ENCODE measurements at places on chromosomes 5 and 9. TPM values are rescaled to one million over a fixed set of nuclear protein-coding genes. Genes with fewer than 3 reads are reported as not detected.
A peak's percentile ranks its signal among the peaks of the same experiment; 100 is the strongest.

GRCh38 chr5:97929383-97929782, 746.3 kb upstream of the RIOK2 start:
- DNase-seq: peak; percentile 59

The GDA gene
- total RNA-seq: not detected

GRCh38 chr9:1331546-1332038, 281.4 kb downstream of the DMRT2 start:
- DNase-seq: no peak

The SLC36A3 gene
- total RNA-seq: not detected

GRCh38 chr5:14187660-14188059, 44.5 kb downstream of the TRIO start:
- DNase-seq: peak; percentile 51

The PKD2L2 gene
- not detected for total RNA-seq

The AK8 gene
- 0.13 TPM for total RNA-seq

The FCHSD1 gene
- 10.1 TPM for total RNA-seq

The CAMK2A gene
- total RNA-seq: 2.1 TPM

GRCh38 chr5:32057187-32058096, 116.7 kb downstream of the GOLPH3 start:
- DNase-seq: peak; percentile 25

The CD72 gene
- total RNA-seq: 1.4 TPM

DNA sequence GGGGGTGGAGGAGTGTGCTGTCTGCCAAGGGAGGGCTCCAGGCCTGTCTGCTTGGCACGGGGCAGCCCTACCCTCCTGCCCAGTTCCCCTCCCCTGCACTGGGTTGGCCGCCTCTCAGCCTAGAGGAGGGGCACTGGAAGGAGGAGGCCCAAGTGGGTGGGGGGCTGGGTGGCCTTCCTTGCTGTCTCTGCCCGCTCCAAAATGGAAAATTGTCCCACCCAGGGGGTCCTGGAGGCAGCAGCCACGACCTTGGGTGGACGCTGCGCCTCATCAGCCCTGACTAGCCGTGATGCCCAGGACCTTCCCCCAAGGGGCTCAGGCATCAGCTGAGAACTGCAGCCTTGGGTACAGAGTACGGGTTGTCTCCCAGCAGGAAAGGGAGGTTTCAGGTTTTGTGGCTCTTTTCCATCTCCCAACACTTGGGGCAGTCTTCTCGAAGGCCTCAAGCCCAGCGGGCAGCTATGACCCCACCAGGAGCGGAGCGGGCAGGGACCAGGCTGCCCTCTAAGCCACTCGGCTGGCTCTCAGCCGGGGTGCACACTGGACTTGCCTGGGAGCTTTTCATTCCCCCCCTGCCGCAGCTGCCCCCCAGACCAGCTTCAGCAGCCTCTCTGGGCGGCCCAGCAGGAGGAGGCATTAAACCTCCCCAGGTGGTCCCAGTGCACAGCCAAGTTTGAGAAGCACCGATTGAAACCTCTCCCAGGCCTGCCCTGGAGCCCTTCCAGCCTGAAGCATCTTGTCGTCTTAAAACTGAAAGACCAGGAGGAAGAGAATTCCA, 20.6 kb downstream of the NTNG2 start:
- no peak for DNase-seq

DNA sequence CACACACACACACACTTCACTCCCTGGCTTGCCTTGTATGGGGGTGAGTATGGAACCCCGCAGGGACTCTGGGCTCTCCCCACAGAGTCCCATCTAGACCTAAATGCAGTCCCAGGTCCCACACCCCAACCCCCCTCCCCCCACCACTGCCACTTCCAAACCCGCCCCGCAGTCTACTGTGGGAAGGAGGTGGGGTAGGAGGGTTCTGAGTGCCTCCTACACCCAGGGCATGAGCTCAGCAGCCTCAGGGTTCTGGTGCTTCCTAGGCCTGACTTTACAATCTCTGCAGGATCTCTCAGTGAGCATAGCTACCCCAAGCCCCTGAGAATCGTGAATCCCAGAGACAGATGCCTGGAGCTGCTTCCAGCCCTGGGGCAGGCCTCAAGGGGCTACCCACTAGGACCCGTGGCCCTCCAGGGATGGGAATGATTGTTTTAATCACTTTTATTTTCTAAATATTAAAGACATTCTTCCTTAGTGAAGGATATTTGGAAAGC, 1.5 kb upstream of the NACC2 start:
- no peak for DNase-seq

The TSPAN17 gene
- total RNA-seq: 50.8 TPM

GRCh38 chr5:168328814-168329213, 37.4 kb downstream of the WWC1 start:
- no peak for DNase-seq

The DRD1 gene
- not detected for total RNA-seq

DNA sequence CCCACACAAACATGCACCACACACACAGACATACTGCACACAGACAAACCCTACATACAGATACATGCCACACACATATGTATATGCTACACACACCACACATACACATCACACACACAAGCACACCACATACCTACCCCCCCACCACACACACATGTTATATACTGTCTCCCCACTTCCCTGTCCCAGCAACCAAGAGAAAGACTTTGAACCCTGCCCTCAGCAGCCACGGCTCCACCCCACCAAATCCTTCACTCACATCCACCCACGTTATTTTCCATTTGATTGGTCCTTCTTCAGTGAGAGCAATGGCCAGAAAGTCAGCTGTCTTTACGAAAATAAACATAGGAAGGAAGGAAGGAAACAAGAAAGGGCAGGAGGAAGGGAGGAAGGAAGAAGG, 479.8 kb downstream of the DIRAS2 start:
- no peak for DNase-seq

DNA sequence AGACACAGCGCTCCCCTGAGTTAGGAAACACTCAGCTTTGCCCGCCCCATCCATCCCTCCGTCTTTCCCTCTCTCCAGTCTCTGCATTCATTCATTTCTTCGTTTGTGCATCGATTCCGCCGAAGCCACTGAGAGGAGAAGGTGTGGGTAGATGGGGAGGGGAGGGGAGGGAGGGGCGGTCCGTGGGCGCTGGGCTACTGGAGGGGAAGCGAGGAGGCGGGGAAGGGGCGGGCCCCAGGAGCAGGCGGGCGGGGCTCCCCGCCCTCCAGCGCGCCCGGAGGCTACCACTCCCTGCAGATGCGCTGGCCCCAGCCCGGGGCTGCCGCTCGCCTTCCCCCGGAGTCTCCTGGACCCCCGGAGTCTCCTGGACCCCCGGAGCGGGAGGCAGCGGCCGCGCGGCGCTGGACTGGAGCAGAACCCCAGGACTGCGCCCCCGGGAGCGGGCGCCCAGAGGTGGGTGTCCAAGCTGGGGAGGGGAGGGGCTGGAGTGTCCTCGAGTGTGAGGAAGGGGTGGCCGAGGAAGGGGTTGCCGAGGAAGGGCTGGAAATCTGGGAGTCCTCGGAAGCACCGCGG, 159.5 kb downstream of the C9orf152 start:
- peak; percentile 77 for DNase-seq

The SHISAL2B gene
- total RNA-seq: not detected

The OR1J2 gene
- total RNA-seq: not detected
